ENCODE measurements at places on chromosomes 13 and 19.

DNA sequence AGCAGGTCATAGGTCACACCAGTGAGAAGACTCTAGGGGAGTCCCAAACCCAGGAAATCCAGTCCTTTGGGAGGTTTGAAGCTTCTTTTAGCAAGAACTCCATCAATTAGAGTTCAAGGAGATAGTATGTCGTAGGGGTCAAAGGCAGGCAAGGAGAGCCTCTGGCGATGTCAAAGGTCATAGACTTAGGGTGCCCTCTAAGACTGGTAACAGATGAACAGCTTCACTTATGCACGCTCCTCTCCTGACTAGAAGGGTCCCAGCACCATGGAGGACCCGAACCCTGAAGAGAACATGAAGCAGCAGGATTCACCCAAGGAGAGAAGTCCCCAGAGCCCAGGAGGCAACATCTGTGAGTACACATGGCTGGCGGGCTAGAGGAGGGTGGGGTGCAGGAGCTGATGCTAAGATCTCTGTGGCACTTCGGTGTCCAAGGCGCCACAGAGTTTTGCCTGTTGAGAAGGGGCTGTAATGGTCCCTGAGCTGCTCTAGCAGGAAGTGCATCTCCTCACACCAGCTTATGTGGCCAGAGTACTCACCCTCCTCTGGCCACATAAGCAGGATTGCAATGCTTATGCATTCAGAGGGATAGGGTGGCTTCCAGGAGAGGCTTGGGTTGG, 557 bp downstream of the ZNF576 start:
- DNase-seq = no peak

DNA sequence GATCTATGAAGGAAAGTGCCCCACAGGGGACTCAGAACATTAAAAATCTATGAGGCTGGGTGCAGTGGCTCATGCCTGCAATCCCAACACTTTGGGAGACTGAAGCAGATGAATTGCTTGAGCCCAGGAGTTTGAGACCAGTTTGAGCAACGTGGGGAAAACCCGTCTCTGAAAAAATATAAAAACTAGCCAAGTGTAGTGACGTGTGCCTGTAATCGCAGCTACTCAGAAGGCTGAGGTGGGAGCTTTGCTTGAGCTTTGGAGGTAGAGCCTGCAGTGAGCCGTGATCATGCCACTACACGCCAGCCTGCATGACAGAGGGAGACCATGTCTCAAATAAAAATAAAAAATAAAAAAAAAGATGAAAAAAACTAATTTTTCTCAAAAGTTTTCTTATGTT, 1070.6 kb downstream of the PCDH9 start:
- no peak for DNase-seq

- DNase-seq = no peak
Measured at GRCh38 chr19:9847087-9847671, 12.1 kb downstream of the PIN1 start.

GRCh38 chr19:39057615-39058014, 25.3 kb upstream of the FBXO27 start:
- no peak for DNase-seq

DNA sequence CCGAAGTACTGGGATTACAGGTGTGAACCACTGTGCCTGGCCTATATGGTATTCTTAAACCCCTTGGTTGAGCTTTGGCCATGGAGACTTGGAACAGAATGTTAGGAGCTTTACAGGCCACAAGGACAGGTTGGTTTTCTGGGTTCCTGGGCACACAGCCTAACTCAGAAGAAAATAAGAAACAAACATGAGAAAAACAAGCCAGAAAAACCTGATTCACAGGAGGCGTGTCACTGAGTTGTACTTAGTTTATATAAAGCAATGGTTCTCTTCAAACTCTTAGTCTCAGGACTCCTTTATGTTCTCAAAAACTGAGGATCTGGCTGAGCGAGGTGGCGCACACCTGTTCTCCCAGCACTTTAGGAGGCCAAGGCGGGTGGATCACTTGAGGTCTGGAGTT, 125.1 kb upstream of the SPATA13 start:
- no peak for DNase-seq

DNA sequence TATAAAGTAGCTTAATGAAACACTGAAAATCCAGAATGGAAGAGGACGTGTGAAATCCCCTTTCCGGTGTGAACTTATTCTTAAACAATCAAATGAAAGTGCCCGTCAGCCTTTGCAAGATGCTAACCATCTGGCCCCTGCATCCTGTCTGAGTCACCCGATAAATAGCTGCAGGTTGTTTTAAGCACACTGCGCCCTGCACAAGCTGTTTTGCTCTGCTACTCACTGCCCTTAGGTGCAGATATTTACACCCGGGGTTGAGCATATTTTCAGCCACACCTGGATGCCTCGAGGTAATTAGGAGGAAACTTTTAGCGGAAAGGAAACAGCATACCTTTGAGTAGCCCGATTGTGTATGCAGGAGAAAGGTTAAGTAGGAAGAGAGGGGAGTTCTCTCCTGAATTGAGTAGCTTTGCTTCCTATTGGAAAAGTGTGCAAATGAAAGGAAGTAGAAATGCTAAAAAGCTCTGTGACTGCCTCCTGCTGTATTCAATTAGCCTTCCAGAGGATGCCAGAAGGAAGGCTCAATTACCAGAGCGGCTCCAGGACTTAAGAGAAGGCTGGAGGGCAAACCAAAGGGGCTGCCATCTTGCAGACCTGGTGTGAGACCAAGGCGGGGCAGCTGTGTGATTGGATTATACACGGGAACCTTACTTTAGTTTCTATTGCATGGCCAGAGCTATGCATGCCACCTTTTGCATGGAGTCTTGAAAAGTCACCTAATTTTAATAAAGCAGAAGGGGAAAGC, 42.5 kb downstream of the IRS2 start:
- no peak for DNase-seq

DNA sequence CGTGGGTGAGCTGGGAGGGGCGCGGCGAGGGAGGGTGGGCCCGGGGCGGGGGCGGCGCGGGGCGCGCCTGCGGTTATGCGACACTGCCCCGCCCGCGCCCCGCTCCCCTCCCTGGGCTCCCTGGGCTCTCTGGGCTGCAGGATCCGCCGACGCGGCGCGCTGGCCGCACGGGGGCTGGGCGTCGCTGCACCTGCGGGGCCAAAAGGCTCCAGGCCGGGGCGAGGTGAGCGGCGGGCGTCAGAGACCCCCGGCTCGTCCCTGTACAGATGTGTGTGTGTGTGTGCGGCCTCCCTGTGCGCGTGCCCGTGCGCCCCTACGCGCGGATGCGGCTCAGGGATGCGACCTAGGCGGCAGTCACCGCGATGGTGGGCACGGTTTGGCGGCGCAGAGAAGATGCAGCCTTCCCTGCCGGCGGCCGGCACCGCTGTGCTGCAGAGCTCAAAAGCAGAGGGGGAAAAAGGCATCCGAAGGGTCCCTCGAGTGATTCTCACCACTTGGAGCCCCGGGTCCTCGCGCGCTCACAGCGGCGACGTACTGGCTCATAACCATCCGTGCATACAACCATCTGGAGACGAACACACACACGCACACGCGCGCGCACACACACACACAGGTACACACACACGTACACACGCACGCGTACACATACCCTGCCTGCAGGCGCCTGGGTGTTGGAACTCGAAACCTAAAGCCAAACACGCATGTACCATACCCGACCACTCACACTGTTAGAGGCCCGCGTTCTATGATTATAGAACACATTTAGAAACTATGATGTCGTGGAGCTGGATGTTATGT, 709 bp downstream of the ATP8A2 start:
- no peak for DNase-seq

DNA sequence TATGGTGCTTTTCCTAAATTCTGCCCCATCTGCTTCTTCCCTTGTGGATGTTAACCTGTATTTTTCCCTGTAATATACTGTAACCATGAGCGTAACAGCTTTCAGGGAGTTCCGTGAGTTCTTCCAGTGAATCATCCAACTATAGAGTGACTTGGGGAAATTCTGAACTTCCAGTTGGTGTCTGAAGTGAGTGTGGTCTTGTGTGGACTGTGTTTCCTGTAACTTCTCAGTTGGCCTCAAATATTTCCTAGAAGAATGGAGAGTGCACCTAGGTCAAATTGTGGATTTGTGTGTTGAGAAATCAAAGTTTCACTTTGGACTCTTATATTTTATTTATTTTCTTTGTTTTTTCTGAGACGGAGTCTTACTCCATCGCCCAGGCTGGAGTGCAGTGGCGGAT, 11.0 kb upstream of the ZNF766 start:
- no peak for DNase-seq

GRCh38 chr13:41835871-41836270, 125.0 kb downstream of the VWA8 start:
- no peak for DNase-seq

- DNase-seq = no peak
Measured at GRCh38 chr13:59570204-59570603, 593.5 kb downstream of the DIAPH3 start.

DNA sequence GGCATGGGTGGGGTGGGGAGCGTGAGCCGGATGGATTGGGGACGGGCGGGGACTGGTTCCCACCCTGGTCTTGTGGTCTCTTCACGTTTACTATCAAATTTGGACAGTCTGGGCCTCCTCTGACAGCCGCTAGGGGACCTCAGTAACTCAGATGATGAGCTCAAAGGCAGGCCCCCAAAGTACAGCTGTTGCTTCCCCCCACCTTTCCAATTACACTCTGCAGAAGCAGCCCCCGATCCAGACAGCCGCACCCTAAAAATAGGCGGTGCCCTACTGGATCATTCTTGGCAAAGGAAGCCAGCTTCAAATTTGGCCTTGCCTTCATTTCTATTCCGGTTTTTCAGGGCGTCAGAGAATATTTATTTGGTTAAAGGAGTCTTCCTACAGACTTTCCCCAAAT, 1.9 kb upstream of the FOXO1 start:
- no peak for DNase-seq

GRCh38 chr19:28605501-28606268, 607.3 kb downstream of the UQCRFS1 start:
- no peak for DNase-seq

DNA sequence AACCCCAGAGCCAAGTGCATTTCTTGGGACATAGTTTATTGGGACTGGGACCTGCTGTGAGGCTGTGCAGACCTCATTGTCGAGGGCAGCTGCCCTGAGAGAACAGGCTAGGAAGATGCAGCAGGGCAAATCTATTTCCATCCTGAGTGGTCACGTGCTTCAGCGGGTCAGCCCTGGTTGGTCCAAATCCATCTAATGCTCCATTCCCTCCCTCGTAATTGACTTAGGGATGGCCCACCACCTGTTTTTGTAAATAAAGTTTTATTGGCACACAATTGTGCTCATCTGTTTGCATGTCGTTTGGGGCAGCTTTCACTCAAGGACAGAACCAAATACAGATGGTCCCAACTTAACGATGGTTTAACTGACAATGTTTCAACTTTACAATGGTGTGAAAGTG, 75.5 kb upstream of the ADGRE5 start:
- DNase-seq = no peak

DNA sequence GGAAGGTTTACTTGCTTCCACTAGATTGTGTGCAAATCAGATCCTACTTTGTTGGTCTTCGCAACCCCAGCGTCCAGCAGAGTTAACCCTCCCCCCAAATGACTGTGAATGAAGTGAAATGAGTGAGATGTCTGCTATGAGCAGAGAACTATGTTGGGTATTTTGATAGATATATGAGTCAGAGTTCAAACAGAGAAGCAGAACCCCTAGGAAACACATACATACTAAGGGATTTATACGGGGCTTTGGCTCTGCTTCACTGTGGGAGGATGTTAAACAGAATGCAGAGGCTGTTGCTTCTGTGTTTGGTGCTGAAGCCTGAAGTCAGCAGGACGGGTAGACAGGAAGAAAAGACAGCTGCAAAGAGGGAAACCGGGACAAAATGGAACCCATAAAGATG, 197.0 kb downstream of the MZT1 start:
- no peak for DNase-seq

DNA sequence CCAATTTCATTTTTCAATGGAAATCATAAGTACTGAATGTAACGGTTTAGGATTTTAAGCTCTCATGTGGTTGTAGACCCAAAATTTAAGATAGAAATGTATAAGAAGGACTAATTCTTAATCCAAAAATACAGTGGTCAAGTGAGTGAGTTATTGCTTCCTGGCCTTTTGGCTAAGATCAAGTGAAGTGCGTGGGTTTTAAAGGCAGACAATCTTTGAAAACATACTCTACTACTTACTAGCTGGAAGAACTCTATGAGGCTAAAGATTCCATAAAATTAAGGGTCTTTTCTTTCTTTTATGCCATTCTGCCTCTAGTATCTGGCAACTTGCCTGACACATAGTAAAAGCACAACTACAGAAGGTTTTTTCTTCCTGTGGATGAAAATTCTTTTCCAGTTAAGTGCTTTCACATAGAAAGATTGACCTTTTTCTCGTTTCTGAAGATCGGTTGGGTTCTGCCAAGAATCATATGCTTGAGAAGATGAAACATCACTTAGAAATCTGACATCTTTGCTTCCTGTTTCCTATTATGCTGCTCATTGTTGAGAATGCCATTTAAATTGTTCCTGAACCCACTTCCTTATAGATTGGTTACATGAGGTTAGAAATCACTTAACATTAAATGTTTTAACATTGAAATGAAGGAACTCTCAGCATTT, 26.4 kb upstream of the SCEL start:
- no peak for DNase-seq

DNA sequence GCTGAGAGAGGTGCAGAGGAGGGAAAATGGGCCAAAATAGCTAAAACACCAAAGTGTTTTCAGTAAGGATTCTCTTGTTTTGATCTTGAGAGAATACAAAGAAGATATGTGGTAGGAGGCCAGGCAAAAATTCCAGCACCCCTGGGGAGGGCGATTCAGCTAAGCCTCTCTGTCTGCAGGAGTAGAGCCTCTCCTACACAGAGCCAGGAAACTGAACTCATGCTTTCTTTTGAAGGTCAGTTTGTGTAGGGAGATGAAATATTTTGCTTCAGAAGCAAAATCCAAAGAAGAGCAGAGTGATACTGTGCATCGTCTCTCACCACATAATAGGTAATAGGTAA, 565.0 kb downstream of the FGF9 start:
- DNase-seq = no peak

GRCh38 chr13:25608181-25608580, 236.4 kb downstream of the ATP8A2 start:
- peak; percentile 71 for DNase-seq

DNA sequence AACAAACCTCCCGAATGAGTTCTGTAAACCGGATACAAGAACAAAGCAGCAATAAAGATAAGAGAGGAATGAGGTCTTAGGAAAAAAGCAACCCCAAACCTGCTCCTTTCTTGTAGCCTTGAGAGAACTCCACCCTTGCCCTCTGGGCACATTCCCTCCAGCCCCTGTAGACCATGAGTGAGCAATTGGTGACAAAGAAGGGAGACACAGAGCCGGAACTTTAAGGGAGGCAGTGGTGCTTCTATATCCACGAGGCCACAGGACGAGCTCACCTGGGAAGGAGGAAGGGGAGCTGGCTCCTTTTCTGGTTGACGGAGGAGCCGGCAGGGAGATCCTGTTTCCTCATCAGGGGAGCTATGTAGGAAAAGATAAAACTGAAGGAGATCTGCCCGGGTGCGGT, 13.0 kb downstream of the BRME1 start:
- DNase-seq = no peak

DNA sequence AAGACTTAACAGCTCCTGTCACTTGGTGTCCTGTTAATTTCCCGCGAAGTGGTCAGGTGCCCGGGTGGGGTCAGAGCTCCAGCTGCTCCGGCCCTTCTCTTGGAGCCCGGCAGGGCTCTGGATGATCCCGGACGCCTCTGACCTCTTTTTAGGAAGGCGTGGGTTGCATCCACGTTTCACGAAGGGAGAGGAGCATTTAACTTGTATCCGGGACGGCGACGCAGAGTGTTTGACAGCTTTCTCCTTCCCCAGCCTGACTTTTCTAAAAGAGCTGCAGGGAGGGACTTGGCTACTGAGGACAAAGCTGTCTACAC, 656 bp downstream of the ZNF155 start:
- no peak for DNase-seq

Measured in NCI-H2081 treated with DMSO at 0.1 percent for 48 hours (cell line).